Hematopoietic multipotent progenitor cell treated with erythropoietin and hydrocortisone succinate and interleukin-3 and kit ligand, for 8 days (in vitro differentiated cells): ENCODE measurements at places on chromosomes 4 and X.

DNA sequence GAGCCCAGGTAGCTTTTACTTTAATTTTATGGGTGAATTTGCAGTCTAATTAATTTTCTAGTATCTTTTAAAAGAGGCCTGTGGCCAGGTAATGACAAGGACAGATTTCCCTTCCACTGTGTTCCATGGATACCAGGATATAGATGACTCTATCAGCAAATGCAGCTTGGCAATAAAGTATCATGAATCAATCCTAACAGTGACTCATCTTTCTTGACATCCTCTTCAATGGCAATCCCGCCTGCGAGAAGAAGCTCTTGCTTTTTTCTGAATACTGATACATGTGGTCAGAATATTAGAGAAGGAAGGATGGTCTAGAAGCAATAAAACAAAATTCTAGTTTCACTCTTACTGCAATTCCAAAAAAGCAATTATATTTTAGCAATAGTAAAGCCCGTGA lies 267.8 kb downstream of the DTHD1 start:
- no peak for DNase-seq

DNA sequence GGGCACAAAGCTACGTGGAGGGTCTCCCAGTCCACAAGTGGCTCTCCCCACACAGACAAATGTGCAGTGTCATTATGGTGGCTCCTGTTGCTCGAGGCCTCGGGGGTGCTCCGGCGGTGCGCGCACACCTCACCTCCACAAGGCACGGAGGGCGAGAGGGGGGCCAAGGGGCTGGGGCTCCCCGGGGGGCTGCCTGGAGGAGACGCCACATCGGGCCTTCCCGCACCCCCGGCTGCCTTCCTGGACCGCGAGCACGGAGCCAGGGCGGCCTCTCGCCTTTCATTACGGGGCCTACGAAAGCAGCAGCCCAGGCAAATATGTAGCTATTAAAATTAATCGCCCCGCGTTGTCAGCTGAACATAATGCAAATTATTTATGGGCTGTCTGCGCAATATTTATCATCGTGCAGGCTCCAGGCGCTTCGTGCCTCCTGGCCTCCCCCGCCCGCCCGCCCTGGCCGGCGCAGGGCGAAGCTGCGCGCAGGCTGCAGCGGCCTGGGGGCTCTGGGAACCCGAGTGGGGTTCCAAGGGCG lies 70.8 kb upstream of the BCOR start:
- DNase-seq, result no peak

DNA sequence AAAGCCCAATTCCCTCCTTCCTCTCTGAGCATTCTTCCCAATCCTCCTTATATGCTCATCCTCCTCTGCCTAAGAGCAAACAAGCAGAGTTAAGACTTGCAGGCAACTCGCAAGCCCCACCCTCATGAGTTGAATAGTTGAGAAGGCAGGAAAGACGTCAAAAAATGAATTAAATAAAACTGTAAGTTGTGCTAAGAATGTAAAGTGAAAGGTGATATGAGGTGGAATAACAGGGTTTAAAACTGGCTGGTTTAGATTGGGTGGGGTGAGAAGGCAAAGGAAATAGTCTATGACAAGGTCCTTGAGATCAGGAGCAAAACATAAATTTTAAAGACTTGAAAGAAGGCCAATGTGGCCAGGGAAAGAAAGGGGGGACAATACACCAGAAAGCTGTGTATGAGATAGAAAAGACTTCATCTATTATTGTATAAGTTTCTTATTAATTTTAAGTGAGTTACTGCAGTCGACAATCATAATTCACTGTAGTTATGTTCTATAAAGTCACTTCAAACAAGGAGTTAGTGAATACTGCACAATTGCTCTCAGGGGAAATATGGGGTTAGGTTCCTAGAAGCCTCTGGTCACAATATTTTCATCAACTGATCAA lies 124.9 kb downstream of the RELL1 start:
- DNase-seq, result no peak

DNA sequence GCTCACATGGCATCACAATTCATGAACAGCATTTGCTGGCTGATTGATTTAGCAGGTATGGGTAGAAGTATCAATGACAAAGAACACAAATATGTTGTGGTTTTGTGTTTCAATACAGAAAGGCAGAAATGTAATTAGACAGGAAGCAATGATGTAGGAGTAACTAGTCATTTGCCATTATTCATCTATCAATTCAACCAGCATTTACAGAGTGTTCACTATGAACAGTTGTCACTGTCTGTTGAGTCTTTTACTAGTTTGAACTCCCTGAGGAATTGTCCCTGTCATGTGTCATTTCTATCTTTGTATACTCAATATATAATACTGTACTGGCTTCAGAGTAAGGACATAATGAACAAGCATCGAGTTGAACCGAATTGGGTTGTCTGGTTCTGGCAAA lies 51.5 kb upstream of the ARHGAP24 start:
- DNase-seq, result no peak

DNA sequence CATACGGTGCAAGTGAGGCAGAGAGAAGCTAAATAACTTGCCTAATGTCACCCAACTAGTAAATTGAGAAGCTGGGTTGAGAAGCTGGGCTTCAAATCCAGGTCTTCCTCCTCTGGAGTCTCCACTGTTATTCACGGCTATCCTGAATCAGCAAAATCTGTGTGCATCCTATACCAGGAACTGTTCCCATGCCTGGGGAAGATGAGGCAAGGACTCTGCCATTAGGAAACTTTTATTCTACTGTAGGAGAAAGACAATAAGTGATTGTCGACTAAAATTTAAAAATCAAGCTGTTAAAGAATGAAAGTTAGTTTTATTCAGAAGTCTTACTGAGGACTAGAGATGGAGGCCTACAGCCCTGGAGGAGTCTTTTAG lies 872 bp upstream of the TEC start:
- DNase-seq, result no peak

GRCh38 chr4:108417923-108418322 lies 202.5 kb upstream of the RPL34 start:
- no peak for DNase-seq

GRCh38 chrX:49120091-49120490 lies 3.4 kb downstream of the GPKOW start:
- DNase-seq, result peak; percentile 23

DNA sequence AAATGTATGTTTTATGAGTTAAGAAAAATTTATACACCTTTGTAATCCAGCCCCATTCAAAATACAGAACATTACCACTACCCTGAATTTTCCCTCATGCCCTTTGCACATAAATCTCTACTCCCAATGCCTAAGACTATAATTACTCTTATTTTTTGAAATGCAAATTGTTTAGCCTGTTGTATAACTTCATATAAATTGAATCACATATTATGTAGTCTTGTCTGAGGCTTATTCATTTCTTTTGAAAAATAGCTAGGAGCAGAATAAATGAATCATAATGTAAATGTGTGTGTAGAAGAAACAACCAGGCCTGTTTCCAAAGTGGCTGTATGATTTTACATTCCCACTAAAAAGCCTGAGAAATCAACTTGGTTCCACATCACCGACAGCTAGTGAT lies 319.8 kb downstream of the DCAF12L2 start:
- no peak for DNase-seq

GRCh38 chr4:98374643-98375042 lies 113.5 kb downstream of the RAP1GDS1 start:
- DNase-seq, result no peak

- no peak for DNase-seq
These were observed 844.4 kb downstream of the ARAP2 start for GRCh38 chr4:35399912-35400311.

- DNase-seq, result no peak
These were observed 33.6 kb upstream of the TBC1D9 start for GRCh38 chr4:140789759-140790158.

DNA sequence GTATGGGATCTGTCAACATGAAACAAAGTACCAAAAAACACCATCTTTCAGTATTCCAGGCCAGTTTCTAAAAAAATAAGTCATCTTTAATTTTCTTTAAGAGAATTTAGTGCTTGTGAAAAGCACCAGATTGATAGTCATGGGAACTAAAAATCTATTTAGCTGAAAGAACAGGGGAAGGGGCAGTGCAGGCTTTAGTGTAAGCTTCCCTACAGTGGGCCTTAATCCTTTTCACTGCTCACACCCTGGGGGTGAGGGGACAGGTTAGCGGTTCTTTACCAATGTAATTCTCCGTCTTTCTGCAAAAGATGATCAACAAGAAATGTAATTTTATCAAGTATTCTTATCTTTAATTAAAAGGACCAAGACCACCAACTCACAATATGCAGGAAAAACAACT lies 47.1 kb downstream of the CHIC2 start:
- no peak for DNase-seq

- no peak for DNase-seq
These were observed 10.0 kb downstream of the BEX3 start for GRCh38 chrX:103386332-103386731.

- DNase-seq, result peak; percentile 97
These were observed at the start of gene ELMOD2 for GRCh38 chr4:140523857-140524742. Gene ELMOD2 (plus strand): TSS chr4:140524168. CDS start chr4:140525429, 1,261 bp downstream.

GRCh38 chr4:1720163-1720983 lies 750 bp downstream of the TMEM129 start:
- DNase-seq, result peak; percentile 45

DNA sequence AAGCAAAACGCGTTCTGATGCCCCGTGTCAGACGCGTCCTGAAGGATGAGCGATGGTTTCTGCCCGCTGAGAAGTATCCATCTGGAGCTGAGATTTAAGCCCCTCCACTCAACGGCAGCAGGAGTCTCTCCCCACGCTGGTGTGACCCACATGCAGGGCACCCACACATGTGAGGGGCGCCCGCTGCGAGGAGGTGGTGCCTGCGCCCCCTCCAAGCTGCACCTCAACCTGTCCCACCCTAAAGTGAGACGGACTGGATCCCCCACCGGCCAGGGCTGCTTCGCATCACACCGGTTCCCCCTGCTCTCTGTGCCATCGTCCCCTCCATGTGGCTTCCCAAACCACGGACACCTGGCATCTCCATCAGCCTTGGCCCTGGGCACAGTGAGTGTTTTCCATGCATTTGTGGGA lies 4.5 kb upstream of the PDE6B start:
- DNase-seq, result no peak

GRCh38 chr4:160562661-160563060 lies 1459.8 kb downstream of the RAPGEF2 start:
- no peak for DNase-seq

GRCh38 chr4:173827707-173828106 lies 297.7 kb upstream of the HAND2 start:
- no peak for DNase-seq

- no peak for DNase-seq
These were observed 346.4 kb downstream of the ZNF674 start for GRCh38 chrX:46198858-46199257.

DNA sequence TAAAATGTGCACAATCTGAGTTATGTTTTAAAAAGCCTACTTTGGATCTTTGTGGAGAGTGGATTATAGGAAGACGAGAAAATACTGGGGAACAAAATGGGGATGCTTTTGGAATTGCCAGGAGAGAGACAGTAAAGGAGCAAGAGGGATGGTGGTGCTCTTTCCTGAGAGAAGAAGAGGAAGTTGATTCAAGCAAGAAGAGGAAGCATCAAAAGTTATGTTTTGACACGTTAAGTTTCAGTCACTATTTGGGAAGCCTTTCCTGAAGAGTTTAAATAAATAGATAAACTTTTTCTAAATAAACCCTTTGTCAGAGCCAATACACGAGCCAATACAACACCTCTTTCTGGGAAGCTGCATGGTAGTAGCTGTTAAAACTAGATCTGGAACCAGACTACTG lies 394.1 kb downstream of the GALNTL6 start:
- DNase-seq, result no peak
